Activated T-helper 1 cell treated with anti-CD3 and anti-CD28 coated beads, Interleukin-2, amount 50 U/mL, for 16 hours (primary cell): ENCODE measurements at places on chromosomes 3 and 15.

GRCh38 chr15:25333049-25333448, 105.8 kb downstream of the UBE3A start:
- no peak for DNase-seq

DNA sequence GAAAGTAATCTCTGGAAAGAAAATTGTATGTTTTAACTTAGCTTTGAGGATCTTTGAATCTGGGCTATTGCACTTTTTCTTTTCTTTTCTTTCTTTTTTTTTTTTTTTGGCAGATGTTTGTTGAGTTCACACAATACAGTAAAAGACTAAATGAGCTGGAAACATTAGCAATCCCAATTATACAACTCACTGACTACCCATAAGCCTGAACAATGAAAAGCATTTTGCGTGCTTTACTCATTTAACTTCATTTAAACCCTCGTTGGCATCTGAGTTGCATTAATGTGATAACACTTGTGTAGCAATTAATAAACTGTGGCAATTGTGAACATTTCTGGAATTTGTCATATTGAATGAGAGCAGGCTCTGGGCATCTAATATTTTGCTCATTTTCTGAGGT, 269.4 kb upstream of the RBMS3 start:
- no peak for DNase-seq

GRCh38 chr3:123660141-123660675, 75.4 kb upstream of the HACD2 start:
- DNase-seq, result no peak

GRCh38 chr3:9786825-9787669, 5.2 kb downstream of the TADA3 start:
- DNase-seq, result no peak

DNA sequence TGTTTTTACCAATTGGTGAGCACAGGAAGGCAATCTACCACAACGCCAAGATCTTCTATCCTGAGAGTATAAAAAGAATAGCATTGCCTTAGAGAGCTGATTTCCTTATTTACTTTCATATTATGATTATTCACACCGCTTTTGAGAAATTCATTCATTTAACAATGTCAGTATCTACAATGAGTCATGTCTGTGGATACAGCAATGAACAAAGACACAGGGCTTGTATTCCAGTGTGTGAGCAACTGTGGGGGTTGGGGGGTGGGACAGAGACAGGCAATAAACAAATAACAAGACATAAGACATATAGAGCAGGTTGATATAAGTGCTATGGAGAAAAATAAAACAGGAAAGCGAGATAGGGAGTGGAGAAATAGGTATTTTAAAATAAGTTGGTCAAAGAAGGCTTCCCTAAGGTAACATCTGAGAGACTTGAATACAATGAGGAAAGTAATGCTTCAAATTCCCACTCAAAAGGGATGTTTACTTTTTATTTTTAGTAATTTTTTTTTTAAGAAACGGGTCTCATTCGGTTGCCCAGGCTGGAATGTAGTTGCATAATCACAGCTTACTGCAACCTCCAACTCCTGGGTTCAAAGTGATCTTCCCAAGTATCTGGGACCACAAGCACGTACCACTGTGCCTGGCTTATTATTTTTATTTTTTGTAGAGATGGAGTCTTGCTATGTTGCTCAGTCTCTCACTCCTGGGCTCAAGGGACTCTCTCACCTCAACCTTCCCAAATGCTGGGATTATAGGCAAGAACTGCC, 45.7 kb downstream of the PGBD4 start:
- no peak for DNase-seq

DNA sequence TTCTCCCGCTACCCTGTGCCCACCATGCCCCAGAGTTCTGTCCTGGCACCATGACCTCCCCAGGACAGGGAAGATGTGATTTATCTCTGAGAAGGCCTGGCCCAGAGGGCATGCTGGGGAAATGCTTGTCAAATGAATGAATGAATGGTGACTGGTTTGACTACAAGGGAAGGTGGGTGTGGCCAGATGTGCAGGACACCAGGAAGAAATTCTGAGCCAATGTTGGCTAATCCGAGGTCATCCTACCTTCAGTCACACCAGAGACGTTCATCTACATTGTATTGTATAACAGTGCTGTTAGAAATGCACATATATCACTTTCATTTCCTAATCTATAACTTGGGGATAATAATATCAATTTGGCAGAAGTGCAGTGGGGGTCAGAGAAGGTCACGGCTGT, 138.4 kb downstream of the FAM43A start:
- no peak for DNase-seq

DNA sequence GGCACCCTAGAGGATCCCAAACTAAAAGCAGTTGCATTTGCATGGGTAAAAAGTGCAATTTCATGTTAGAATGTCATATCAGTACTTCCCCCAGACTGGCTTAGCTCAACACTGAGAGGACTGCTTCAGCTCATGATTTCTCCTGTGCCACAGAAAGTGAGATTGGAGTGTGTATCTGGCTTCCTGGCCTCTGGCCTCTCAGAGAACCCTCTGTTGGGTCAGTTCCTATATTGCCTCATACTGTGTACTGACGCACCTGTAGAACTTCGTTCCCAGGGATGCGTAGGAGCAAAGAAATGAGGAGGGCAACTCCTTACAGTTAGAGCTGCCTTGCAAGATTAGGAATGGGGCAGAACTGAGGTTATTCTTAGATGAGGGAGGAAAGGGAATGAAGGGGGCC, 340.8 kb downstream of the TIGIT start:
- DNase-seq, result no peak

GRCh38 chr3:8536096-8537056, 34.8 kb downstream of the LMCD1 start:
- DNase-seq, result no peak

DNA sequence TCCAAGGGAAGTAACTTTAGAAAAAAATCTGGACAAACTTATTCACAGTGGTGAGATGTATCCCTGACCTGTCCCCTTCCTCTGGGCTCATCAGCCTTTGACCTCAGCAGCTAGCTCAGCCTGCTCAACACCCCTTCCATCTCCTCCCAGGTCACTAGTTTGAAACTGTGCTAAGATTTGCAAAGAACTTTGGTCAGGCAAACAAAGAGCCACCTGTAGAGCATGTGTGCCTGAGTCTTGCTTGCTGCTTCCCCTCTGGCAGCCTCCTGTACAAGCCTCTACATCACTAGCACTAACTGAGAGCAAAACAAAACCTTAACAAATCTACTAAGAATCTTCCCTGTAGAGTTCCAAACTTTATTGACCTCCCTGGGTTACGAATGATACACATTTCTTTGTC, 43.9 kb downstream of the NR1I2 start:
- DNase-seq, result no peak

DNA sequence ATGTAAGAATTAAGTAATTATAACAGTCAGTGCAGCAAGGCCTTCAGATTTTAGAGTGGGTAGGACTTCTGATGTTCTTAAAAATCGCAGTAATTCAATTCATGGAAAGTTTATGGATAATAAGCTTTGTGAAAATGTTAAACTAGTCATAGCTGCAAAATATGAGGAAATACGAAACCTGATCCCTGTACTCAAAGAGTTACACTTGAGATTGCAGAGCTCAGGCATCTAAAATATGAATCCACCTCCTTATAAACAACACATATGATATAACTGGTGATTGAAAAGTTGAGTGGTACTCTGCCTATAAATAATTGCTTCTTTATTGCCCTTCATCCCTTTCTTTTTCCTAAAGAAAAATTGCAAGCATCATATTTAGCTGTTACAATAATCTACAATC, 473.3 kb downstream of the OTOL1 start:
- no peak for DNase-seq

DNA sequence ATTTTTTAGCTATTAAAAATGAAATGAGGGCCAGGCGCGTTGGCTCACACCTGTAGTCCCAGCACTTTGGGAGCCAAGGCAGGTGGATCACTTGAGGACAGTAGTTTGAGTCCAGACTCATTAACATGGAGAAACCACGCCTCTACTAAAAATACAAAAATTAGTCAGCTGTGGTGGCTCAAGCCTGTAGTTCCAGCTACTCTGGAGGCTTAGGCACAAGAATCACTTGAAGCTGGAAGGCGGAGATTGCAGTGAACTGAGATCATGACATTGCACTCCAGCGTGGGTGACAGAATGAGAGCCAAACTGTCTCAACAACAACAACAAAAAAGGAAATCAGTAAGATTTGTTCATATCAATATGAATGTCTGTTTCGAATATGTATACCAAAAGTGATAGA, 517.1 kb downstream of the ROBO1 start:
- no peak for DNase-seq

DNA sequence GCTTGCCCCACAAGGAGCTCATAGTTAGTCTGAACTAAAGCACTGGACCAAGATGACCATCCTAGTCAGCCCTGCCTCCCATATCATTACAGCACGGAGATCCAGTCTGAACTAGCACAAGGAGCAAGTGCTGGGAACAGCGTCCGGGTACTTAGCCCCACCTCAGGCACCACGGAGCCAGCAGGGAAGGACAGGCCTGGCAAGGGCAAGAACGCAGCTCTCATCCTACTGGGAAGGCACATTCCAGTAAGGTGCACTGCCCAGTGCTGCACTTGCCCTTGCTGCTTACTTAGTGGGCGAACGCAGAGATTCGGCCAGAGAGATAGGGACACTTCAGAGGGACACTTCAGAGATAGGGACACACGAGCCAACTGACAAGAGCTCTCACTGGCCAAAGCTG, 27.6 kb downstream of the SEC61A1 start:
- no peak for DNase-seq

DNA sequence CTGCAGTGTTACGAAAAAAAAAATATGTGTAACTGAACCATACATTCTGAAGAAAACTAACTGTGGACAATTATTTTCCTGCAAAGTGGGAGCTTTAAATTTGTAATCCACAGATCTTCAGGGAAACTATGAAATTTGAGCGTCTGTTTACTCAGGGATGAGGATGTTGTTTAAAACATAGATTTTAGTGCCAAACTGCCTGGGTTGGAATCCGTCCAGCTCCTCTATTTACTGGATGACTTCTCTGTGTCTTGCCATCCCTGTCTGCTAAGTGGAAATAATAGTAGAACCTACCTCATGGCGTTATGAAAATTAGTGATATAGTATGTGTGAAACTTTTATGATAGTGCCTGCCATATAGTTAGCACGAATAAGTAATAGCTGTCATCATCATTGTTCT, 666.5 kb downstream of the SQOR start:
- DNase-seq, result no peak

DNA sequence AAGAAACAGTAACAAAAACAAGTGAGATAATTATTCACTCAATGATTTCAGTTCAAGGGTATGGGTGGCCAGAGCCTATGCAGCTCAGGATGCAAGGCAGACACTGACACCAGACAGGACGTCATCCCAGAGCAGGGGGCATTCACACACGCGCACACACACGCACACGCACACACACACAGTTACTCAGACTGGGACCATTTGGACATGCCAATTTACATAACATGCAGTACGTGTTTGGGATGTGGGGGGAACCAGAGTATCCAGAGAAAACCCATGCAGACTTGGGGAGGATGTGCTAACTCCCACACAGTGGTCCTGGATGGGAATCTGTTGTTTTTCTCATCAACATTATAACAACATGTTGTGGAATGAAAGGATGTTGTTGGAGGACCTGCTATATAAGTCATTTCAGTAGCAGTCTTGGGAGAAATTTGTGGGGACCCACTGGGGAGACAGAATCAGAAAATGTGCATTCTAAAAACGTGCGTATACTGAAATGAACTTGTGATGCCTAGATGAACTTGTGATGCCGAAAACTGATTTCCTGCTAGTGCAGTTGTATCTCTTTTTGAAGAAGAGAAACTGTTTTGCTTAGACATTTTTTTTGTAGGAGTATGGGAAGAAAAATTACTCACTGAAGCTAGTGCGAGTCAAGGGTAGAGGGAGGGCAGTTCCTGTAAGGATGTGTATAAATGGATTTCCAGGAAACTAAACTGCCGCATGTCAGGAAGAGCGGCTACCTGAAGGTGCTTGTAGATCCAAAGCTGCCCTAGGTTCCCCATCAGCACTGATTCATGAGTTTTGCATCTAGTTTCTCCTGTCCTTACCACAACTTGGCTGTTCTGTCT, 25.2 kb downstream of the CD200 start:
- no peak for DNase-seq

DNA sequence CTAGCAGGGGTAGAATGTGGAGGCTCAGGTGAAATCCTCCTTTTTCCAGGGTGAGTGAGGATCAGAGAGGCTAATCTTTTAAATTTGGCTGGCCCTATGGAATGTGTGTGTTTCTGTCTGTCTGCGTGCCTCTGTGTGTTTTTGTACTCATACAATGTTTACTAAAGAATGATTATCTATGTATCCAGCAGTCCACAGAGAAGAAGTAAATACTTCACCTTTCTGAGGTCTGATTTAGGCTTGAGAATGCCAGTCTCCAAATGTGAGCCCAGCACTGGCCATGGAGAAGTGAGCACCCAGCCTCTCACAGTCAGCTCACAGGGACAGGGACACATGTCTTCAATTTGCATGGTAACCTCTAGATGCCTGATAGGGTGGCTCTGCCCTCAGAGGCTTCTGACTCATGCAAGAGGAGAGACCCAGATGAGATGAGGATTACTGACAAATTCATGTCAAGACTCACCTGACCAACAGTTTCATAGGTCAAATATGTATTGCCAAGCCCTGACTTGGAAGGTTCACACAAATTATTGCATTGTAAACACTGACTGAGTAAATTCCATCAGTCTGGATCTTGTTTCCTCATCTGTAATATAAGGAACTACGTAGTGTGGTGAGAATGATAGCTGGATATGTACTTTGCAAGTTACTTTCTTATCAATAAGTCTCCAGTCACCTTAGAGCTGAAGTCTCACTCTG, 31.0 kb downstream of the ENTPD3 start:
- DNase-seq, result no peak

DNA sequence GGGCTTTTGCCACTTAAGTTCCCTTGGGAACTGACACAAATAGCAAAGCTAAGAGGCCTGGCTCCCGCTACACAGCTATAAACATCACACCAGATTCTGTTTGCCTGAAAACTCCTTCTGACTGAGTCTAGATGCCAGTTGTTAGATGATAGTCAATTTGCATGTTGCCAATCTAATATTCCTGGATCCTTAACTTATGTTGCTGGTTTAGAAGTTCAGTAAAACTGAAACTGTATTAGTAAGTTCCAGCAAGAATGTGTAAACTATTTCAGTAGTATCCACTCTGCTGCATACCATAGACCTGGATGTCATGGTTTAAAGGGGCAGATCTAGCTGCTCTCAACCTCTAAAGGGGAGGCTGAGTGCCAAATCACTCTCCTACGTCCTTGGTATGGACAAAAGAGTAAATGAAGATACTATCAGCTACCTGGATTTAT, 27.1 kb upstream of the LACTB start:
- DNase-seq, result no peak

DNA sequence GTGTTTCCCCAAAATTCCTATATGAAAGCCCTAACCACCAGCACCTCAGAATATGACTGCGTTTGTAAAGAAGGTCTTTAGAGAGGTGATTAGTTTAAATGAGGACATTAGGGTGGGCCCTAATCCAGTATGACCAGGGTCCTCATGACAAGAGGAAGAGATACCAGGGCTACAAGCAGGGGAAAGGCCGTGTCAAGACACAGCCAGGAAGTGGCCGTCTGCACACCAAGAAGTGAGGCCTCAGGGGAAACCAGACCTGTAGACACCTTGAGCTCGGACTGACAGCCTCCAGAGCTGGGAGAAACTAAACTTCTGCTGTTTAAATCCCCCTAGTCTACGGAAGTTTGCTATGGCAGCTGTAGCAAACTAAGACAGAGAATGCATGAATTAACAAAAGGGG, 14.2 kb downstream of the KIF7 start:
- no peak for DNase-seq

- DNase-seq, result no peak
Measured at GRCh38 chr3:134667406-134667805, 16.6 kb upstream of the KY start.

- no peak for DNase-seq
Measured at GRCh38 chr3:156253150-156253549, 132.8 kb downstream of the KCNAB1 start.

GRCh38 chr15:49645941-49646340, 25.1 kb downstream of the DTWD1 start:
- DNase-seq, result no peak
